Tibial nerve (tissue), 4 donors: ENCODE measurements at places on chromosomes 1 and 21. TPM values are rescaled to one million over a fixed set of nuclear protein-coding genes. Genes with fewer than 3 reads are reported as not detected.

DNA sequence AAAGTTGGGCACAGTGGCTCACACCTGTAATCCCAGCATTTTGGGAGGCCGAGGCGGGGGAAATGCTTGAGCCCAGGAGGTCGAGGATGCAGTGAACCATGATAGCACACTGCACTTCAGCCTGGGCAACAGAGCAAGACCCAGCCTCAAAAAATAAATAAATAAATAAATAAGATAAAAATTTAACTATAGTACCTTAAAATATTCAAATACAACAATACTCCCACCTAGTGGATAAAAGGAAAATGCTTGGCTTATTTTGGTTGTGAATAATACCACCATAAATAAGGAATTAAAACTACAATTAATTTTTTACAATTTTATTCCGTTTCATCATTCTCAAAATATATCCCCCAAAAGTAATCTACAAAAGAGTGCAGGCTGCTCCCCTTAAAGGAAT is 8.1 kb downstream of the PSMG1 start:
- no peaks in the 10 kb centered on the region for H3K4me1 ChIP-seq
- H3K36me3 ChIP-seq, result peaks cover 54% of the 10 kb centered on the region
- DNase-seq, result no peak
- H3K4me3 ChIP-seq, result no peak overlapping the region
- no peak overlapping the region for H3K27ac ChIP-seq

GRCh38 chr1:230849451-230850224 is 18.7 kb downstream of the C1orf198 start:
- peaks cover 33% of the 10 kb centered on the region for H3K4me1 ChIP-seq
- no peak overlapping the region for H3K4me3 ChIP-seq
- no peak for DNase-seq
- no peaks in the 10 kb centered on the region for H3K27me3 ChIP-seq

The GPX7 gene
- 11.7 TPM for total RNA-seq

The MRAP gene
- total RNA-seq, result 5.0 TPM

DNA sequence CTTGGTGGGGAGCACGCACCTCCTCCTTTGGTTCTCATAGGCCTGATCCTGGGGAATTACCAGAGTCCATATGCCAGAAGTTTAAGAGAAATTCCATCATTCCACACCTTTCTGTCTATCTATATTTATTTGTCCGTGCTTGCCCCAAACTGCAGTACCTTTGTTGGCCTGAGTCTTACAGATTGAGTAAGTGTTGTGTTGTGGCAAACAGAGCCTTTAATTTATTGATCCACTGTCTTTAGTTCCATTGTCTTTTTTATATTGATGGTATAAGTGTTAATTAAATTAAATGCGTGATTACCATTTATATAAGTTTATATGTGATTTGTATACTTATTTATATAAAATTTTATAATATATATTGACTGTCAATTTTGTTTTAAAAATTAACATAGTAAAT is 4.9 kb downstream of the SH3BGR start:
- H3K4me1 ChIP-seq, result no peaks in the 10 kb centered on the region
- H3K4me3 ChIP-seq, result no peak overlapping the region
- no peak overlapping the region for H3K27ac ChIP-seq
- H3K36me3 ChIP-seq, result no peaks in the 10 kb centered on the region
- DNase-seq, result no peak

- H3K4me3 ChIP-seq, result no peak overlapping the region
- H3K27me3 ChIP-seq, result no peaks in the 10 kb centered on the region
- H3K27ac ChIP-seq, result no peak overlapping the region
- H3K36me3 ChIP-seq, result no peaks in the 10 kb centered on the region
- no peak for DNase-seq
- H3K4me1 ChIP-seq, result no peaks in the 10 kb centered on the region
These were observed 151.4 kb downstream of the ZSCAN20 start for GRCh38 chr1:33623811-33624210.

The LORICRIN gene
- total RNA-seq, result not detected

DNA sequence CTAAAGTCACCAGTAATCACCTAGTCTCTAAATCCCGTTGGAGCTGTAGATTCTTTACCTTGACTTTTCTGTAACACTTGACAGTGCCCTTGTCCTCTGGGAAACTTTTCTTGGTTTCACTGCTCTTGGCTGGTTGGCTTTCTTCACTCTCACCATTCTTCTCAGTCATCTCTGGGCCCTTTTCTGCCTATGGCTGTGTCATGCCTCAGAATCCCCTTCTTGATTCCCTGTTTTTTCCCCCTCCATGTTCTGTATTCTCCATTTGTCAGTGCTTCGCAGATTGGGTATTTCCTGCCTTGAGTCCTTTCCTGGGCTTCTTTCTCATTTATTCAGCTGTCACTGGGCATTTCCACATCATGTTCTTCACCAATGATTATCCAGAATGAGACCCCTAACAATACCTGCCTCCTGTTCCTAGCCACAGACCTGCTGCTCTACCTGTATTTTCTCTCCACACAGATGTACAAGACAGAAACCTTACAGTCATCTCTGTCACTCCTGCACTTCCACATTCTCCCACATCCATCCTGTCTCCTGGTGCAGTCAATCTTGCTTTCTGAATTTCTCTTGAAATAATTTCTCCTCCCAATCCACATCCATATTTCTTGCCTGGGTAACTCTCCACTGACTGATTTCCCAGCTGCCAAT is 14.7 kb downstream of the UCK2 start:
- no peak overlapping the region for H3K27ac ChIP-seq
- no peaks in the 10 kb centered on the region for H3K27me3 ChIP-seq
- no peaks in the 10 kb centered on the region for H3K36me3 ChIP-seq
- no peak for DNase-seq
- no peaks in the 10 kb centered on the region for H3K4me1 ChIP-seq

DNA sequence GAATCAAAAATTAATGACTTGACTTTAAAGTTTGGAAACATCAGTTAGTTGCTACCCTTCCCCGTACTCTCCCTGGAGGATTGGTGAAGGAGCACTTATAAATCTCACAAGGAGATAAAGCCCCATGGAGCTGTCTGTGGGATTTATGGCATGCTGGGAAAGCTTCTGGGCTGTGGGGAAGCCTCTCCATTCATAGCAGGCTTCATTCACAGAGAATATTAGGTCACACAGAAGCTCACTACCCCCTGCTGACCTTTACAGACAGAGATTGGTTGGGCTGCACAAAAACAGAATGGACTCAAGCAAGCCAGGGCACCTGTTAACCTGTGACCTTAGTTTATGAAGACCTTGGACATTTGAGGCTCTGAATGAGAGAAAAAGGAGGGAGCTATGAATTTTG is 32.1 kb downstream of the RGL1 start:
- no peaks in the 10 kb centered on the region for H3K36me3 ChIP-seq
- no peak overlapping the region for H3K4me3 ChIP-seq
- no peaks in the 10 kb centered on the region for H3K27me3 ChIP-seq

DNA sequence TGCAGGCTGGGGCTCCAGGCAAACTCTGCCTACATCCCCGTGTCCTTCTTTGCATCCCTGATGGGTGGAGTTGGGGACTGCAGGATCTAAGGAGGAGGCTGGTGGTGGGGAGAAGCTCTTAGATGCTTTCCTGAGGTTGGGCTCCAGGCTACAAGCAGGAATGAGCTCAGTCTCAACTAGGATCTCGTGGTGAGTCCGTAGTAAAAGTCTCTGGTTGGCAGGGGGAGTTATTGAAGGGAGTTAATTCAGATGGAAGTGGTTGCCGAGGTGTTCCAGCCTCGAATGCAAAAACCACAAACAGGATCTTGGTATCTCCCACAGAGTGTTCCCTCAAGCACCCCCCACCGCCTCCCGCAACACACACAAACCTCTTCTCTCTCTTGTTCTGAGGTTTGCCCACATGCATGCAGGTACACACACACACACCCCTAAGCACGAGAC is 35.0 kb downstream of the TMCC2 start:
- no peak for DNase-seq
- H3K27ac ChIP-seq, result no peak overlapping the region
- no peaks in the 10 kb centered on the region for H3K36me3 ChIP-seq
- H3K27me3 ChIP-seq, result no peaks in the 10 kb centered on the region
- H3K4me3 ChIP-seq, result no peak overlapping the region

DNA sequence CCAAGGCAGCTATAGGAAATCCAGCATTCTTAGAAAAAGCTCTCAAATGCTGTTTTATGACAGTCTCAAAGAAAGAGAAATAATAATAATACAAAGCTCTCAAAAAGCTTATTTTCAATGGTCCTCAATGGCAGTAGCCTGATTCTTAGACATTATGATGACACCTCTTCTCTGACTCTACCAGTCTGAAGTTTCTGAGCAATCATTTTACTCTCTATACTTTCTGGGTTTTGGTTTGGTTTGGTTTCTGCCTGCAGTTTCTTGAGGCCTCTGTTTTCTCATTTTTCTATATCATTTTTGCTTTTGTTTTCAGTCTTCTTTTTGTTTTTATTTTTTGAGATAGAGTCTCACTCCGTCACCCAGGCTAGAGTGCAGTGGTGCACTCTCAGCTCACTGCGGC is 50.2 kb upstream of the TBX15 start:
- H3K27me3 ChIP-seq, result no peaks in the 10 kb centered on the region
- DNase-seq, result no peak

DNA sequence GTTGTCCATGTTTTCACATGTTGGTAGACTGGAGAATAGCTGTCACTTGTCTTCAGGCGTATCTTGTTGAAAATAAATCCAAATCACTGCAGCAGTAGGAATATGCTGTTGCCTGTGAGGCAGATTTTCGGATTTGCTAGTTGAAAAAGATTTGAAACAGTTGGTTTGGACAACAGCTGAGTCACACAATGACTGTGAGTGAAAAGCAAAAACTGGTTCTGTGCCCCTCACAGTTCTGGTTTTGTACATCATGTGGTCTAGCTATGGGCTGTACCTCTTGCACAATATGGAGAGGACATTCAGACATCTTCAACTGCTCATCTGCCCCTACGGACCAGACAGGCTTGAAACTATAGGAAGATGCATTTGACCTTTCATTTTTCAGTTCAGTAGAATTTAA is 1.8 kb downstream of the ARF1 start:
- no peaks in the 10 kb centered on the region for H3K27me3 ChIP-seq
- H3K27ac ChIP-seq, result peak overlapping the region; percentile 99
- no peak for DNase-seq
- no peaks in the 10 kb centered on the region for H3K36me3 ChIP-seq
- H3K4me1 ChIP-seq, result peaks cover 64% of the 10 kb centered on the region

DNA sequence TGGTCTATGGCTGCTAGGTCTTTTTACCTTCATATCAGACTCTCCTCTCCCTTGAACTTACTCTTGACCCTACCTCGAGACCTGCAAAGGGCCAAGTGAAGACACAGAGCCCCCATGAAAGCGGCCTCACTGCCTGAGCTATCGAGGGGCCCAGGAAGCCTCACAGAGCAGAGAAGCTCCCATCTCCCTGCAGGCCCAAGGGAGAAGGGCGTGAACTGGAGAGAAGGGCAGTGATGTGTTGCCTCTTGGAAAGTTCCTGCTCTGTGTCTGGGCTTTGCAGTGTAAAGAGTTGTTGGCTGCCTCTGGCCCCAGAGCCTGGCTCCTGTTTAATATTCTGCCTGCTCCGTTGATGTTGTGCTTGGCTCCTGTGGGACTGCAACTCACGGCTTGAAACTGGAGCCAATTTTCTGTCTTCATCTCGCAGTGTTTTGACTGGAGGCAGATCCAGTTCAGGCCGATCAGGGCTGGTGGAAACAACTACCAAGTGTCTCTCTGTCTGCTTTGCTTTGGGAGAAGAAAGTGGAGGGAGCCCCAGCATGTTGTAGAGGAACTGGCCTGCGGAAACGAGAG is 4.3 kb downstream of the SERTAD4 start:
- no peaks in the 10 kb centered on the region for H3K36me3 ChIP-seq
- H3K27ac ChIP-seq, result no peak overlapping the region
- H3K4me3 ChIP-seq, result no peak overlapping the region
- peak; percentile 57 for DNase-seq

GRCh38 chr1:42947965-42948732 is 10.5 kb downstream of the SLC2A1 start:
- H3K27me3 ChIP-seq, result no peaks in the 10 kb centered on the region
- no peaks in the 10 kb centered on the region for H3K36me3 ChIP-seq
- no peak overlapping the region for H3K4me3 ChIP-seq
- peak overlapping the region; percentile 40 for H3K27ac ChIP-seq
- H3K4me1 ChIP-seq, result peaks cover 53% of the 10 kb centered on the region

- H3K4me3 ChIP-seq, result no peak overlapping the region
- H3K36me3 ChIP-seq, result no peaks in the 10 kb centered on the region
- H3K27ac ChIP-seq, result no peak overlapping the region
- no peaks in the 10 kb centered on the region for H3K27me3 ChIP-seq
- no peaks in the 10 kb centered on the region for H3K4me1 ChIP-seq
These were observed 120.7 kb downstream of the S1PR1 start for GRCh38 chr1:101357444-101357986.

GRCh38 chr1:112144733-112145426 is 155.4 kb upstream of the KCND3 start:
- DNase-seq, result no peak
- no peaks in the 10 kb centered on the region for H3K27me3 ChIP-seq
- no peak overlapping the region for H3K4me3 ChIP-seq
- H3K27ac ChIP-seq, result no peak overlapping the region
- no peaks in the 10 kb centered on the region for H3K36me3 ChIP-seq
- no peaks in the 10 kb centered on the region for H3K4me1 ChIP-seq

GRCh38 chr1:9070486-9070885 is 1.1 kb upstream of the SLC2A5 start:
- no peaks in the 10 kb centered on the region for H3K27me3 ChIP-seq
- DNase-seq, result no peak
- H3K36me3 ChIP-seq, result no peaks in the 10 kb centered on the region
- no peak overlapping the region for H3K27ac ChIP-seq

The SLC30A10 gene
- 0.63 TPM for total RNA-seq

- H3K27ac ChIP-seq, result no peak overlapping the region
- no peaks in the 10 kb centered on the region for H3K4me1 ChIP-seq
- no peaks in the 10 kb centered on the region for H3K27me3 ChIP-seq
These were observed 29.7 kb downstream of the IGFN1 start for GRCh38 chr1:201220388-201220715.

GRCh38 chr1:8764293-8764937 is 53.0 kb downstream of the RERE start:
- no peaks in the 10 kb centered on the region for H3K4me1 ChIP-seq
- H3K36me3 ChIP-seq, result no peaks in the 10 kb centered on the region
- H3K27me3 ChIP-seq, result no peaks in the 10 kb centered on the region
- H3K27ac ChIP-seq, result no peak overlapping the region
- DNase-seq, result no peak

The ELK4 gene
- total RNA-seq, result 24.3 TPM

- H3K27me3 ChIP-seq, result no peaks in the 10 kb centered on the region
- no peak for DNase-seq
- H3K4me3 ChIP-seq, result no peak overlapping the region
These were observed 867 bp downstream of the SLC1A7 start for GRCh38 chr1:53141487-53142055.

- no peaks in the 10 kb centered on the region for H3K27me3 ChIP-seq
- no peaks in the 10 kb centered on the region for H3K36me3 ChIP-seq
- no peaks in the 10 kb centered on the region for H3K4me1 ChIP-seq
- DNase-seq, result no peak
These were observed 227.2 kb downstream of the CAMTA1 start for GRCh38 chr1:7012461-7012924.

The CRYBG2 gene
- not detected for total RNA-seq

- no peak overlapping the region for H3K27ac ChIP-seq
- DNase-seq, result no peak
- no peaks in the 10 kb centered on the region for H3K4me1 ChIP-seq
- no peak overlapping the region for H3K4me3 ChIP-seq
These were observed 9.4 kb upstream of the RGS13 start for GRCh38 chr1:192626366-192627179.
